Amygdala (tissue), 56 donors: ENCODE measurements at places on chromosomes 3 and 15.

DNA sequence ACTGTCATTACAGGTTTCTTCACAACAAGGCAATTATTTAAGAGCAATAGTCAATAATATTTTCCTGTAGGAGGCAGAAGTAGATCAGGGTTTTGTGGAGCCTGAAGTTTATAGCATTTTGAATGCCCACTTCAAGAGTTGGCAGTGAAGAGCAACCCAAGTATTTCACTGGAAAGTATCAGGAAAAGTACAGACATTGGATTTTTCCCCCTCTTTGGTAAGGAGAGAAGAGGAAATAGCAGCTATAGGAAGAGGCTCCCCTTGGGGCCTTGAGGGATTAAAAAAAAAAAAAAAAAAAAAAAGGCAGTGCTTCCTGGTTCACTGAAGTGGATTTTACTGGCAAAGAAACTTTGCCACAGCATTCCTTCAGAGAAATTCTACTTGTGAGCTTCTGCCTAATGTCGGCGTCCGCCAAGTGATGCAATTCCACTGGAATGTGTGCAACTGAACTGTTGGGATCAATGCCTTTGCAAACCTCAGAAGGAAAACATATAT is 5.7 kb upstream of the CNTN6 start:
- DNase-seq, result no peak

DNA sequence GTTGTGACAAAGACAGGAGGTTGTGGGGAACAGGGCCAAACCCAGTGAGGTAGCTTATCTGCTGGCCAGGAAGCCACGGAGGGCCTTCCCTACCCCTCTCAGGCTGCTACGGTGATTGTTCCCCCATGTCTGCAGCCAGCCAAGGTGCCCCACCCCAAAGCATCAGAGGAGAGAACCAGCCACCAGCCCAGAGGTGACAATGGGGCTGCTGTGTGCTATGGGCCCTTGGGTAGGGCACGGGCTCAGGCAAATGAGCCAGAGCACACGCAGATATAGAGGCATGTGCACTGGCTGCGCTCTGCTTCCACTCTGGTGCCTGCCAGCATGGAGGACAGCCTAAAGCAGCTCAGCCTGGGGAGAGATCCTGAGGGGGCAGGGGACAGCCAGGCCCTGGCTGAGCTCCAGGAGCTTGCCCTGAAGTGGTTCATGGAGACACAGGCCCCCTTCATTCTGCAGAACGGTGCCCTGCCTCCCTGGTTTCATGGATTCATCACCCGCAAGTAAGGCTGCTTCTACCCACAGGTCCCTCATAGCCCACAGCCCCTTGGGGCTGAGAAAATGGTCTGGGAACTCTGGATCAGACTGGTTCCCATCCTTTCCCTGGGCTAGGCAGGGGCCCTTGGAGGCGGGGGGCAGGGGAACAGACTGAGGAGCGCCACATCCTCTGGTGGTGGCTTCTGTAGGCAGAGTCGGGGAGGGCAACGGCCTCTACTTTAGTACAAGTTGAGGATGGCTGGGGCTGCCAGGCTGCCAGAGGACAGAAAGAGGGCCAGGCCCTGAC is at the start of gene SH2D7:
Gene SH2D7, plus strand, starts transcription at position 301 of the 781 bp plus-strand sequence. Its CDS starts 24 bp downstream, at position 325.
- no peak for DNase-seq

DNA sequence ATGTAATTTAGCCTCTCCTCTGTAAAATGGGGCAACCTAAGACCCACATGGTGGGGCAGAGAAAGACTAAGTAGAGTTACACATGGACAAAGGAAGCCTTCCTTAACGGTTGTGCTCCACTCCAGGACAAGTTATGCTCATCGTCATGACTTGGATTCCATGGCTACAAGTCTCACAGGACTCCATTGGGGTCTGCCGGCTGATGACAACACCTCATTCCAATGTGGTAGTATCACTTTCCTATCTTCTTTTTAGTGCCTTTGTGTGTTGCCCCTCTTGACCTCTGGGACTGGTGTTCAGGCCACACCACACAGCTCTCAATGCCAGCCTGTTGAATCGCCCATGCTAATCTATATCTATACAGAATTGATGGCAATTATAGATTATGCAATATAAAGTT is 181.3 kb upstream of the WNT5A start:
- no peak for DNase-seq

GRCh38 chr3:53725387-53725995 is 120.7 kb downstream of the CHDH start:
- DNase-seq, result no peak

DNA sequence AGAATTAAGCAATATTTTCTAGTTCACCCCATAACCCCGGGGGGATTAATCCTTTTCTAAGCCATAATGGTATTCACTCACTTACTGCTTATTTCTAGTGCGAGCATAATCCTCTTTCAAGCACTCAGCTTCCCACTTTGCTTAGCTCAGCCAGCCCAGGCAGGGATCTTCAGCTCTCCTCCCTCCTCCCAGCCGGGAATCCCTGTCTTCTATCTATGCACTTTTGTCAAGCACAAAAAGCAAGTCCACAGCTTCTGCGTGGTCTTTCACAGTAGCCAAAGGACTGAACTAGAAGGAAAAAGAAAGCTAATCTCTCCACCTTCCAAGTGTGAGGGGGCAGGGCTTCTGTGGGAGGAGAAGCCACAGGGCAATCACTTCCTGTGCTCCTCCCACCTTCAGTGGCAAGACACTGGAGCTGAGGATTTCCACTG is 62.8 kb downstream of the PEX5L start:
- DNase-seq, result peak; percentile 31

DNA sequence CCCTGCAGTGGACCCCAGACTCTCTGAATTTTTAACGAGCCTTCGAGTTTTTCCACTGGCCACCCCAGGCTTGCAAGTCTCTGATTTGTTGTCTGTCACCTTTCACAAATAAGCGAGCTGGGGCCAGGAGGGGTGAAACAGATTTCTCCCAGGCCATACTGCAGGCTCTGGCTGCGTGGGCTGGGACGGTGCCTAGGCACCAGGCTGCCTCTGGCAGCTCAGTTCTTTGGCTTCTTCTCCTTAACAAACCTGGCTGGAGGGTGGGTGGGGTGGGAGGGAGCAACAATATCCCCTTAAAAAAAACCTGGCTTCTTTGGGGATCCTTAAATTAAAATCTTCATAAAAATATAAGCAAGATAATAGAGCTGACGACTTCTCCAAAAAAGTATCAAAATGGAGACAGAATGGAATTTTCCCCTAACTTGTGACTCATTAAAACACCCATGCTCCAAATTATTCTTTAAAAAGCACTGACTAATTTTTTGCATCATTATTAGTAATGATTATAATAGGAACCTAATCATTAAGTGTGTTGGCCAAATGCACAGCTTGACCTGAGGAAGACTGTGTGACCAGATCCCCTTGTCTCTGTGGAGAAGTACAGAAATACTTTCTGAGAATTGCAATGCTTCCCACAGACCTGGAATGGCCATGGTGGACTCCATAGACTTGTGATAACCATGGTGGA is 84.1 kb downstream of the SNRK start:
- no peak for DNase-seq
